K562 (cell line): ENCODE measurements at places on chromosomes 6 and 20. TPM values are rescaled to one million over a fixed set of nuclear protein-coding genes. Genes with fewer than 3 reads are reported as not detected.

DNA sequence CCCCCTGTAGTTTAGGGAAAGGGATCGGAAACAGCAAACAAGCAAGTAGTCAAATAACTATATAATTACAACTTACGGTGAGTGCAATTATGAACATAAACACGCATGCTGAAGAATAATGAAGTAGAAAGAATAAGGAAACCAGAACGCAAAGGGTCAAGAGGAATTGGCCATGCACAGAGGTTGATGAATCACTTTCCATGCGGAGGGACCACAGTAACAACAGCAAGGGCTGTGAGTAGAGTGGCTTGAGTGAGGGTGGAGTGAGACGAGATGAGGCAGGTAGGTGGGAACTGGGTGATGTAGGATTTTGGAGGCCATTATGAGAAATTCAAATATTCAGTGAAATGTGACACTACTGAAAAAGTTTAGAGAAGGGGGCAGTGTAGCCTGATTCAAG is 112.2 kb upstream of the LAMP5 start:
- H3K4me1 ChIP-seq = no peaks in the 10 kb centered on the region
- no peaks in the 10 kb centered on the region for H3K27me3 ChIP-seq
- no peak overlapping the region for H3K27ac ChIP-seq
- DNase-seq = no peak
- no peaks in the 10 kb centered on the region for H3K36me3 ChIP-seq
- H3K4me3 ChIP-seq = no peak overlapping the region

DNA sequence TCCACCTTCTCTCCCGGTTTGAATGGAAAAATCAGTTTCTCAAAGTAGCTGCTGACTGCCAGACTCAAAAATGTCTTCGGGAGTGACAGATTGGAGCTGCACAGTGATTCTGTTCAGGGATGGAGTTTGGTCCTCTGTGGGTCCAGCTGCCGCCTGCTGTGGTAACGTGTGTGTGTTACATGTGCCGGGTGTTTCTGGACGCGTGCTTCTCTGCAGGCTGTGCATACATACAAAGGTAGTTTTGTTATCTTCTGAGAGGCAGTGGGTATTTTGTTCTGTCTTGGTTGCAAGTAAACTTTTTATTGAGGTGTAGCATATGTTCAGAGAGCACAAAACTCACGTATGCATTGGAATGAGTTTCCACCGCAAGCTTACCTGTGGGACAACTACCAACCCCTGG is 41.3 kb upstream of the NAA20 start:
- no peaks in the 10 kb centered on the region for H3K36me3 ChIP-seq
- no peak overlapping the region for H3K4me3 ChIP-seq
- no peak for DNase-seq
- H3K27ac ChIP-seq = no peak overlapping the region
- peaks cover 12% of the 10 kb centered on the region for H3K27me3 ChIP-seq
- no peaks in the 10 kb centered on the region for H3K4me1 ChIP-seq

- H3K4me1 ChIP-seq = no peaks in the 10 kb centered on the region
- no peaks in the 10 kb centered on the region for H3K36me3 ChIP-seq
- H3K27ac ChIP-seq = no peak overlapping the region
- DNase-seq = no peak
- H3K27me3 ChIP-seq = peaks cover 28% of the 10 kb centered on the region; the same call in 2 of the 3 replicates
- no peak overlapping the region for H3K4me3 ChIP-seq
Observed at GRCh38 chr6:36323062-36323461, 13.6 kb downstream of the BNIP5 start.

- H3K27me3 ChIP-seq = peaks cover 16% of the 10 kb centered on the region; the same call in 2 of the 3 replicates
- no peak overlapping the region for H3K27ac ChIP-seq
Observed at GRCh38 chr6:21333715-21334114, 259.8 kb upstream of the SOX4 start.

DNA sequence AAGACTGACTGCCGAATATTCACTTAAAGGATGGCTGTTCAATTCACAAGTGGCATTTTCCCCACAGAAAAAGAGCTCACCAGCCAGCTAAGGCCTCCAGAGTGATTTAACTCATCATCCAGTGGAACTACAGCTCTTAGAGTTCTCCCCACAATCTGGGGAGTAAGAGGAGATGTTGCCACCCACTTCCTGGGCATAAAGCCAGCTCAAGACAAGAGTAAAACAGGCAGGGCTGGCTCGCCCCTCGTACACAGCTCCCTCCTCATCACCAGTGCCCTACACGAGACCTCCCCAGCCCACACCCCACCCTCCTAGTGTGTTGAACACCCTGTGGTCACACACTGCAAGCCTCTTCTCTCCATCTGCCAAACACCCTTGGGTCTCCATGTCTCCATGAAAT is 47.2 kb upstream of the IPCEF1 start:
- H3K4me3 ChIP-seq = no peak overlapping the region
- no peaks in the 10 kb centered on the region for H3K4me1 ChIP-seq
- DNase-seq = no peak
- H3K36me3 ChIP-seq = peaks cover 52% of the 10 kb centered on the region
- H3K27ac ChIP-seq = no peak overlapping the region
- H3K27me3 ChIP-seq = no peaks in the 10 kb centered on the region

GRCh38 chr6:71224011-71224410 is 64.6 kb upstream of the OGFRL1 start:
- H3K27me3 ChIP-seq = no peaks in the 10 kb centered on the region
- H3K4me3 ChIP-seq = no peak overlapping the region
- H3K4me1 ChIP-seq = no peaks in the 10 kb centered on the region
- DNase-seq = no peak

GRCh38 chr6:64090352-64090751 is 454.8 kb downstream of the PHF3 start:
- no peak overlapping the region for H3K27ac ChIP-seq
- no peaks in the 10 kb centered on the region for H3K27me3 ChIP-seq
- H3K4me3 ChIP-seq = no peak overlapping the region
- no peak for DNase-seq

GRCh38 chr6:28922004-28922820 is 1.6 kb downstream of the TRIM27 start:
- H3K4me1 ChIP-seq = peaks cover 24% of the 10 kb centered on the region
- peak overlapping the region; percentile 95 for H3K4me3 ChIP-seq
- peaks cover 53% of the 10 kb centered on the region for H3K36me3 ChIP-seq
- no peaks in the 10 kb centered on the region for H3K27me3 ChIP-seq
- peak overlapping the region; percentile 97 for H3K27ac ChIP-seq

- peaks cover 82% of the 10 kb centered on the region; the same call in 2 of the 3 replicates for H3K36me3 ChIP-seq
- no peak overlapping the region; the same call in 2 of the 3 replicates for H3K27ac ChIP-seq
- peak; percentile 6 for DNase-seq
Observed at GRCh38 chr20:41453010-41453950, 86.7 kb upstream of the EMILIN3 start.

GRCh38 chr6:67200626-67201403 is 1434.3 kb upstream of the ADGRB3 start:
- H3K27me3 ChIP-seq = no peaks in the 10 kb centered on the region
- no peak overlapping the region for H3K4me3 ChIP-seq
- H3K27ac ChIP-seq = no peak overlapping the region
- no peaks in the 10 kb centered on the region for H3K36me3 ChIP-seq

DNA sequence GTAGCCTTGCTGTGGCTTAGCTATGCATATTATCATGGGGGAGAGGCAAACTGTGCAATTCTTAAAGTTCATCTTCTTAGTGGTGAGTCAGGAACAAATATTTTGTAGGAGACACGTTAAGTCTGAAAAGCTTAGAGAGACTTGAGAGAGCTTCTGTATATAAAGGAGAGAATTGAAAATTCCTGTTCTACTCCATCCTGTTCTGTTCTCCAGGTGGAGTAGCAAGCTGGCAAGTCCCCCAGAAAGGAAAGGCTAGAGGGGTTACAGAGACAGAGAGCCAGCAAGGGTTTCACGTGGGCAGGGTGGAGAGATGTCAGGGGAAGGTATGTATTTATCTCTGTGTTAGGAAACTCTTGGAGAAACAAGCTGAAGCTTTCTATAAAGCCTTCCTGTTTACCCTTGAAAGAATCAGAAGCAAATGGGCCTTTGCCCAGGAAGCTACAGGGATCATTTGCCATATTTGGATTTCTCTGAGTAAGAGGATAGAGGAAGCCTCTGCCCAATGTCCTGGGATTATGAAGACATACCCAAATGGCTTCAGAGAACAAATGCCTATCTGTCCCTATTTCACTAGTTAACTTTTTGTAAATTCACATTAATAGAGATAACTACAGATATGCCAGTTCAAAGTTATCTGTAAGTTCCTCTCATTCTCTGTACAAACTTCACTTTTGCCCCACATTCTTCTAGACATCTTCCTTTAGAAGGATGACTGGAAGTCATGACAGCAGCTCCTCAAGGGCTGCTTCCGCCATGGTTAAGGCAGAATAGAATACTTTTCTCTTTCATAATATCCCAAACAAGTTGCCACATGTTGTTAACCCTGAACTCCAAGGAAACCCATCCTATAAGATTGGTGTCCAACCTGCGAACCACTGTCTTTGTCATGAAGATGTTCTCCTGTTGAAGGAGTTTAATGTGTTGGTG is 126.7 kb upstream of the NEDD9 start:
- no peaks in the 10 kb centered on the region for H3K4me1 ChIP-seq
- H3K27ac ChIP-seq = no peak overlapping the region
- no peak overlapping the region for H3K4me3 ChIP-seq
- H3K36me3 ChIP-seq = no peaks in the 10 kb centered on the region
- DNase-seq = no peak

DNA sequence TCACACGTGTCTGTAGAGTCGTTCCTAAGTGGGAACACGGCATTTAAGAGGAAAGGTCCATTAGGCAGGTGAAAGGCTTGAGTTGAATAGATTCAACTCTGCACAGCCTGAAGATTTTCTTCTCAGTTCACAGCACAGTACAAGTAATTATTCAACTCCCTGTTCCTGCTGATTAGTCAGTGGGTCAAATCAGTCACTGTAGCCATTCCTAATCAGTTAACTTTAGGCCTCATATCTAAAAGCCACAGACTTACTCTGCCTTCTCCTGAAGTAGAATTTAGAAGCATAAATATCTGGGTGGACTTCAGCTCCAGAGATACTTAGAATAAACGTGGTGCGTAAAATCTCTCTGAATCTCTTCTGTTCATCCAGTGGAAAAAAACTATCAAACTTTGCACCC is 872.4 kb downstream of the C6orf118 start:
- no peaks in the 10 kb centered on the region for H3K27me3 ChIP-seq
- DNase-seq = no peak
- H3K4me3 ChIP-seq = no peak overlapping the region
- no peaks in the 10 kb centered on the region for H3K36me3 ChIP-seq
- H3K4me1 ChIP-seq = peaks cover 2% of the 10 kb centered on the region; the same call in 2 of the 3 replicates

EGFL8 gene
- total RNA-seq = 21.7 and 26.0 TPM in 2 replicates

TRIM15 gene
- total RNA-seq = 1.2 TPM in 2 replicates

TMEM181 gene
- total RNA-seq = 17.3 and 19.2 TPM in 2 replicates

GHRH gene
- not detected in 2 replicates for total RNA-seq

ZSCAN9 gene
- total RNA-seq = 19.0 and 22.3 TPM in 2 replicates

NPBWR2 gene
- not detected in 2 replicates for total RNA-seq

MLIP gene
- not detected in 2 replicates for total RNA-seq
